Suprapubic skin (tissue), 4 donors: ENCODE measurements at places on chromosomes 4 and X. TPM values are rescaled to one million over a fixed set of nuclear protein-coding genes. Genes with fewer than 3 reads are reported as not detected.

DNA sequence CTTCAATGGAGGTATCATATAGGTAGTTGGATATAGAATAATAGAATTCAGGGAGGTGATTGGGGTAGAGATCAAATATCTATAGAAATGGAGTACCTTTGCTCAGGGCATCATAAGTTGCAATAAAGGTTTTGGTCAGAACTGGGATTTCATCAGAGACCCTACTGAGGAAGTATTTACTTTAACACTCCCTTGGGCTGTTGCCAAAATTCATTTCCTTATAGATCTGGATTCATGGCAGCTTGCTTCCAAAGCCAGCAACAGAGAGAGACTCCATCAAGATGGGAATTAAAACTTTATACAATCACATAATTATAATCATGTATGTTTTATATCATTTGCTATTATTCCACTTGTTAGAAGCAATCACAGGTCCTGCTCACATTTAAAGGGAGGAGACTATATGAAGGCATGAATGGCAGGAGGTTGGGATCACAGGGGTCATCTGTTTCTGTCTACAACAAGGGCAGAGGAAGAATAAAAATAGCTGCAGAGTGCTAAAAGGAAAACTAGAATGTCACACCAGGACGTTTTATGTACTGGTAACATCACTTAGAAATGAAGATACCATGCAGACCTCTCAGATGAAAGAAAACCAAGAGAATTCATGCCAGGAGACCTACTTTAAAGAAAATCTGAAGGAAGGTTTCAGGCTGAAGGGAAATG is 902.1 kb upstream of the LCORL start:
- no peak for DNase-seq

DNA sequence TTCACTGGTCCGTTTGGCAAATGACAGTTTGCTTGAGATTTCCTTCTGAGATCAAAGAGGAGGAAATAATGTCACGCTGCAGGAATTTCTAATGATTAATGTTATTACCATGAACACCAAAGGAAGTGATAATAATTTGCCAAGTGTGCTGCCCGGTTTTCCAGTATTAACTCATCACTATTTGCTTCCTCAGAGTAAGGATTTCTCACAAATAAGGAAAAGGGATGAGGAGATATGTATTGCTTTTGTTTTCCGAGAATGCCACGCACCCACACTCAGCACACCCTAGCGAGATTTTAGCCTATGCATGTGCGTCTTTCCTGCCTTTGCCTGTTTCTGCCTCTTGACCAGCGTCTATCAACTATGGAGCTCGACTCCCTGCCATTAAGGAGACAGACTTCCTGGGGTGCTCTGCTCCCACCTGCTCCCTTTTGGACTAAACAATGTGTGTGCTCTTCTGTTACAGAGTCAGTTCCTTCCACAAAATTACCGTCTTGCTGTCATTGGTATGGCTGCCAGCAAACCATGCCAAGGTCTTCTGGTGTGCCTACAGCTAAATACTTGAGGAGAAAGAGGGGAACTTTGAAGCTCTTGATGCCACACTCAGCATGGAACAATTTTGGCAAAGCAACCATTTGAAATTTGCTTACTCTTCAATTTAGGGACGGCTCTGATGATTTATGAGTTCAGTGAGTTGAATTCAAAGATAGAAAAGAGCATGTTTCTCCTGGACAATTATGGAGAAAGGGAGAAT is 393.1 kb upstream of the ZFP42 start:
- no peak for DNase-seq

DNA sequence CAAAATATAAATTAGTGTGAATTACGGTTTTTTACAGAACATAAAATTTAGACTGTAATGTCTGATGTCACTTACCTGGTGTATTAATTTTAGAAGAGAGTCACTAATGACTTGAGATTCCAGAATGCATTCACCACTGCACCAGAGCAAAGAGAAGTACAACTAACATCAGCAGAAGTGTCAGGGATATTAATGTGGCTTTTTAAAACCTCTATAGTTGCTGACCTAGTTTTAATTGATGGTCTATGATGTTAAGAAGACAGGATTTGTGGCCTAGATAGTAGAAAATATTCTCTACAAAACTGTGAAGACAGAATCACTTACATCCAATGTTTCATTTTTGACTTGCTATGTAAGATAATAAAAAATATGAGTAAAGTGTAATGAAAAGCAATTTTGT is 1181.6 kb downstream of the RAPGEF2 start:
- no peak for DNase-seq

- peak; percentile 27 for DNase-seq
Measured at GRCh38 chrX:68936126-68936525, 107.3 kb downstream of the EFNB1 start.

DNA sequence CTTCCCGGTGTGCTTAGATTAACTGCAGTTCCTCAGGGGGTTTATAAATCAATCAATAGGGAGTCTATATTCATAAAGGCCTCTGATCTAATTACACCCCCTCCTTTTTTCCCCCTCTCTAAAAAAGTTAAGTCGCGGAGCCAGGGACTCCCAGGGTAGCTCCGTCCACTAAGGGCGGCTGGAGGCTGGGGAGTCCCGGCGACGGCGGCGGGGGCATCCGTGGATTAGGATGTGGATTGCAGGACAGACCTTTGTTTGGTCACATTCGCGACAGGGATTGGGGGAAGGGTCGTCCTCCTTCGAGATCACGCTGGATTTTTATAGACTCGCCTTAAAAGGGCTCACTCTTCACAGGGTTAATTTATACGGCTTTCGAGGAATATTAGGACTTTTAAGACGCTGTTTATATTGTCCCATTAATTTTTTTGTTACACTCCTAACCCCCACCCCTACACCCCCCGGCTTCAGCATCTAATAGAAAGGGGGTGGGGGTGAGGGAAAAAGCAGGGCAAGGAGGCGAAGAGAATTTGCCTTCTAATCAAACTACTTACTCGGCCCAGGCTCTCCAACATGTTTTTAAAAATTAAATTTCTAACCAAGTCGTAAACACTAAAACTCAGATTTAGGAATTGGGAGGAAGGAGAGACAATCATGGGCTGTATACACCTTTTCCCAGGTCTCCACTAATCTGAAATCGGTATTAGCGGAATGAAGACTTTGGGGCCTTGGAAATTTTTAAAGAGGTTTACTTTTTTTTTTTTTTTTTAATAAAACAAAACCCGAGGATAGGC is 8.5 kb downstream of the PITX2 start:
- no peak for DNase-seq

- no peak for DNase-seq
Measured at GRCh38 chr4:89992744-89993143, 98.1 kb downstream of the MMRN1 start.

The NKX3-2 gene
- total RNA-seq, result 0.26 TPM

The SLC16A2 gene
- total RNA-seq, result 6.0 TPM

The HAND2 gene
- 0.96 TPM for total RNA-seq

The HNRNPDL gene
- total RNA-seq, result 257 TPM

The CTAG2 gene
- total RNA-seq, result not detected

The ABLIM2 gene
- 14.4 TPM for total RNA-seq
